A549 treated with dexamethasone at 1 μM for 4 hours (cell line): ENCODE measurements at places on chromosomes 2 and 18. TPM values are rescaled to one million over a fixed set of nuclear protein-coding genes. Genes with fewer than 3 reads are reported as not detected.

Gene PDCD1
- 0.03 TPM in 1 of 5 replicates, not detected in the others for total RNA-seq

Gene GRB14
- total RNA-seq = 4.8 to 6.5 TPM (median 5.1 TPM) in 5 replicates

Gene PAX3
- total RNA-seq = not detected in 5 replicates

Gene ANKRD30BL
- not detected in 5 replicates for total RNA-seq

Gene DLGAP1
- 0.02 to 0.06 TPM (median 0.04 TPM) in 3 of 5 replicates, not detected in the others for total RNA-seq

Gene MBP
- 12.0 to 21.3 TPM (median 17.5 TPM) in 5 replicates for total RNA-seq

Gene DUSP19
- total RNA-seq = 0.53 to 1.1 TPM (median 1.0 TPM) in 5 replicates

Gene FBXO15
- total RNA-seq = 0.61 to 0.91 TPM (median 0.73 TPM) in 5 replicates

Gene DSG4
- not detected in 5 replicates for total RNA-seq

Gene CERKL
- total RNA-seq = 0.18 to 0.35 TPM (median 0.27 TPM) in 5 replicates

Gene IL36G
- not detected in 5 replicates for total RNA-seq

Gene ZNF142
- 10.4 to 22.5 TPM (median 20.8 TPM) in 5 replicates for total RNA-seq

Gene CHST9
- total RNA-seq = 0.01 TPM in 1 of 5 replicates, not detected in the others

Gene ZEB2
- total RNA-seq = 6.1 to 11.3 TPM (median 9.8 TPM) in 5 replicates

Gene CHN1
- 17.3 to 21.5 TPM (median 18.5 TPM) in 5 replicates for total RNA-seq
